ENCODE measurements at places on chromosomes 4 and X.
A peak's percentile ranks its signal among the peaks of the same experiment; 100 is the strongest.

DNA sequence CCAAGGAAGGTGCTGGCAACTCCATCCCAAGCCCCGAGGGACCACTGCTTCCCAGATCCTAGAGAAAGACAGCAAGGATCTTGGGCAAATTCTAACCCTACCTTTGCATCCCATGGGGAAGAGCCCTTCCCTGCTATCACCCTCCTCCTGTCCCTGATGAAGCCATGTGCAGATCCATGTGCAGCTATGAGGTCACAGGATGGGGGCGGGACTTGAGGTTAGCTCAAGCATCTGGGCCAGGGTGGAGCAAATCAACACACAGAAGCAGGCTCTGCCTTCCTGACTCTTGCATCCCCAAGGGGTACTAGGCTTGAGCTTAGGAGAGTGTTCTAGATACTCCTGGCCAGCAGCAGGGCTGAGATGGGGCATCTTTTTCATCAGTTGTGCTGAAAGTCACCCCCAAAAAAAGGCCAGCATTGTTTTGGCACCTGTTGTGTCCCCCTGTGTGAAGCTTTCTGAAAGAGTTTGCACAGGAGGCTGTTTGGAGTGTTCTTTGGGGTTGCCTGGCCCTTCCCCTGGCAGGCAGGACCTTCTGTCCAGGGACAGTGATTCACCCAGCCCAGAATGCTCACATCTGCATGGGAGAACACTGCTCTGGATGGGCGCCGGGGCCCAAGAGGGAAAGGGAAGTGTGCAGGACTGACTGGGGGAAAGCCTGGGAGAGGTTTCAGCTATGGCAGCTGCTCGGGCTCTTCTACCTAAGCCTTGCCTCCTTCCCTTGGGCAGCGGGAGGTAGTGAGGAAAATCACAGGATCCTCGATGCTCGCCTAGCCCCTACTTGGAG lies 50.8 kb downstream of the PRPS1 start:
- no peak for DNase-seq

DNA sequence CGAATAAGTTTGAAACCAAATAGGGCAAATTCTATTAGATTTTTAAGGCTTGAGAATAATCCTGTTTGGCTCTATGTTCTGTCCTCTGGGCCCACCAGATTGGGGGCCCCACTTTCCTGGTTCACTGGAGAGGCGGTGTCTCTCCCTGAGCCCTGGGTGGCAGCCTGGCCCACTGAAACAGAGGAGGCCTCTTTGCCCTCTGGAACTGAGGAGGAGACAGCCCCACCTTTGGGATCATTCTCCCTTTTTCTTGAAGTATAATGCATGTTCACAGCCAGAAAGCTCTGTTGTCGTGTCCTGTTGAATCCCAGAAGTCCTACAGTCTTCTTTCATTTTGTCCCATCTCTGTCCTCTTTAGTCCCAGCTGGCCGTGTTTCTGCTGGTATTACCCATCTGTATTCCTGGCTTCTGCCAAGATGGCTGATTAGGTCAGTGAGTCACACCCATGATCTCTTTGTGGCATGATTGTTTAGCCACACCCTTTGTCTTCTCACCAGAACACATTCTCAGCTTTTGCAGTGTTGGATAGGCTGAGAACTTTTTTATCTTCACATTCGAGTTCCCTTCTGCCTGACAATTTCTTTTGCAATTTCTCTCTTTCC lies 8.1 kb upstream of the TBC1D25 start:
- no peak for DNase-seq

- DNase-seq, result no peak
These were observed 344.1 kb downstream of the SH2D1A start for GRCh38 chrX:124690495-124690894.

GRCh38 chr4:54548831-54549460 lies 108.8 kb upstream of the KIT start:
- no peak for DNase-seq

DNA sequence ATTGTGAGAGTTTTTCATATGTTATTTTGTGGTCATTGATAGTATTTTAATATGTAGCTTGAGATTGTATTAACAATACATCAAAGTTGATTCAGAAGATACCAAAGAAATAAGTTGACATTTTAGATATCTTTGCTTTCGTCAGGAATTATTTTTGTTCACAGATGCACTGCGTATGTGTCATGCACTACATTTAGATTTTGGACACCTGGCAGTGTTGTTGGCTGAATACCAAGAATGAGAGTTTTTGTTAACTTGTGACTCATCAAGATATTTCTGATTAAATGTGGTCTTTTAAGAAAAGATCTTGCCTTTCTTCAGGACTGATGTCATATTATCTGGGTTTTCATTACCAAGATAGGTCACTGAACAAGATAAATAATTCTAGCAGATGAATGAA lies 633.4 kb downstream of the CENPC start:
- DNase-seq, result no peak

DNA sequence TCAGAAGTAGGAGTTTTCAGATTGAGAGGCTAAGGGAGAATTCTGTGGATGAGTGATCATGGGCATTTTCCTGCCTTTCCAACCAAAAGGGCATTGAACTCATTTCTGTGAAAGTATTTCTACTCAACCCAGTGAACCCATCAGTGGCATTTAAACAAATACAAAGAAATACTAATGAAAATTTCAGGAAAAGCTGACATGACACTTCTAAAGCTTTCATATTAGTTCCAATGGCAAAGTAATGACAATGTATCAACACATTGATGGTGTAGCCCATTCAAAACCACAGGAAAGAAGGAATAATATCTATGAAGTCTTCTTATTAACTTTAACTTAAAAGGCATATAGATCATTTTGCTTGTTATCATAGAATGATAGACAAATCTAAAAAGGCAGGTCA lies 183.5 kb upstream of the ANXA10 start:
- DNase-seq, result no peak

- DNase-seq, result peak; percentile 6
These were observed at the start of gene ENPEP for GRCh38 chr4:110475881-110476818. TSS of gene ENPEP (plus strand) at chr4:110476155. CDS start at chr4:110476415, 260 bp downstream.

- DNase-seq, result no peak
These were observed 105.6 kb upstream of the JADE1 start for GRCh38 chr4:128703948-128704347.

GRCh38 chrX:71549986-71550385 lies 17.1 kb downstream of the OGT start:
- no peak for DNase-seq

GRCh38 chr4:149409555-149409962 lies 406.1 kb downstream of the IQCM start:
- DNase-seq, result no peak

- no peak for DNase-seq
These were observed 950.9 kb upstream of the NDST4 start for GRCh38 chr4:116064331-116064730.

GRCh38 chrX:87736576-87736975 lies 219.0 kb downstream of the KLHL4 start:
- DNase-seq, result no peak

DNA sequence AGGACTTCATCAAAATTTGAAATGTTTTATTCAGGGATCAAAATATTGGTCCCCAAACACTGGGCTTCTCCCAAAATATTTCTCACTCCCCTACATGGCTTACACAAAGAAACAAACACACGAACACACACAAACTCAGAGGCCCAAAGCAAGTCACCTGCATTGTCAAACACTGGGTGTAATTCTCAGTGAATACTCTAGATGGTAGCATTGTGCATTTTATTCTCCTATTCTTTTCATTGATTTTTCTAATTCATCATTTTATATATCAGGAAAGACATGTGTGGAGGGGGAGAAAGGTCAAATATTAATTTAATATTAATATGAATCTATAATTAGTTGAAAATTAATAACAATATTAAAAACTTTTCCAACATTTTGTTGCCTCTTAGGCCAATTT lies 72.3 kb upstream of the TNMD start:
- DNase-seq, result no peak

GRCh38 chrX:108070891-108071290 lies 20.5 kb downstream of the PSMD10 start:
- no peak for DNase-seq

DNA sequence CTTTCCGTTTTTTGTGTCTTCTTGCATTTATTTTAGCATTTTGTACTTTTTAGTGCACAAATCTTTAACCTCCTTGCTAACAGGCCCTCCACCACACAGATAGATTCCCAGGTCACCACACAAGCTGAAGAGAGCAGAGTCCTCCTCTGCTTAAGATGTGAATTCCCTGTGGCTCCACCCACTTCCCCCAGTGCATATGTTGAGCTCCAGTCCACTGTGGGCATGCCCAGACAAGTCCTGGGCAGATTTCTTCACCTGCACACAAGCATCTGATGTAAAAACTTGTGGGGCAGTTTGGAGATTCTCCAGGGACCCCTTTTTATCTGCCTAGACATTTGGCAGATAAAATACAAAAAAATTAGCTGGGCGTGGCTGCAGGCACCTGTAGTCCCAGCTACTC lies 19.8 kb upstream of the PASD1 start:
- DNase-seq, result no peak

- no peak for DNase-seq
These were observed 34.6 kb downstream of the CPLX1 start for GRCh38 chr4:791252-791897.

- no peak for DNase-seq
These were observed 298.5 kb upstream of the BMP3 start for GRCh38 chr4:80732010-80732409.

GRCh38 chr4:61540944-61541343 lies 340.8 kb downstream of the ADGRL3 start:
- no peak for DNase-seq

GRCh38 chrX:19666950-19667349 lies 151.6 kb upstream of the MAP3K15 start:
- no peak for DNase-seq

DNA sequence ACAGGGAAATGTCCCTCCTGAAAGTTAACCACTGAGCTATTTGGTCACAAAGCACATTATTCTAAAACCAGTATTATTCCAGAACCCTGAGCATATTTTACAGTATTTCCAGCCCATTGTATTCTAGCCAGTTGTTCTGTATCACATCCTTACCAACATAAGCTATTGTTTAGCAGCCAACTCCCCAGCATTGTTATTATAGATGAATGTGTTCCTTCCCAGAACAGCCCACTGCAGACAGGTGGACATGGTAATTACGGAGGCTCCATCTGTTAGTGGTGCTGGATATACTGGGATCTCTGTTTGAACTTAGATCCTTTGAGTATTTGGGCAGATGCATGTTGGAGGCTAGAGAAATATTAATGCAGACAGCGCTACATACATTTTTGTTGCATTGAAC lies 126.1 kb downstream of the MGST2 start:
- DNase-seq, result no peak

DNA sequence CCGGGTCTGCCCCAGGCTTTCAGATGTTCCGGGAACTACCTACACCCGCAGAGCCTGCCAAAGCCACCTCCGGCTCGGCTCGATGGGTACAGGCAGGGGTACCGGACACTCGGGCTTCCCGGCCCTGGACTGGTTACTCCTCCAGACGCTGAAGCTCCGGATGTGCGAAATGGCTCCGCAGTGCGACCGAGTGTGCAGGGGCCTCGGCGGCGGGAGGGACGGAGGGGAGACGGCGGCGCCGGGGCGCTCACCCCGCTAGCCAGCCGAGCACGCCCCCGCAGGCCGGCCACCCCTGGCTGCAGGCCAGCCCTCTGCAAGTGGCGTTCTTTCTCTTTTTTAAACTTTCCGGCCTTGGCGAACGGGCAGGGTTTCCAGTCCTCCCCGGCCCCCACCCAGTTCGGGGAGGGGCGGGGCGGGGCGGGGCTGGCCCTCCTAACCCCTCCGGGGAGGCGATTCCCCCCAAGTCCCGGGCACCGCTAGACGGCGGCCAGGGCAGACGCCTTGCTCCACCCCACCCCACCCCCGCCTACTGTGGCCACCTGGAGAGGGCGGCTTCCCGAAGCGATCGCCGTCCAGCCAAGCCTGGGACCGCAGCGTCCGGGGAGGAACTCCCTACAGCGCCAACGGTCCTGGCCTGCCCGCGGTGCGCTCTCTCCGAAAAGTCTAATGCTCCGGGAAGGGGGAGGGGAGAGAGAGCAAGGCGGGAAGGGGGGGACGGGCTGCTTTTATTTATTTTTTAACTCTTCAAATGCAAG lies 7.5 kb downstream of the BCOR start:
- no peak for DNase-seq

- no peak for DNase-seq
These were observed 144.8 kb upstream of the RBPJ start for GRCh38 chr4:26175905-26176470.

DNA sequence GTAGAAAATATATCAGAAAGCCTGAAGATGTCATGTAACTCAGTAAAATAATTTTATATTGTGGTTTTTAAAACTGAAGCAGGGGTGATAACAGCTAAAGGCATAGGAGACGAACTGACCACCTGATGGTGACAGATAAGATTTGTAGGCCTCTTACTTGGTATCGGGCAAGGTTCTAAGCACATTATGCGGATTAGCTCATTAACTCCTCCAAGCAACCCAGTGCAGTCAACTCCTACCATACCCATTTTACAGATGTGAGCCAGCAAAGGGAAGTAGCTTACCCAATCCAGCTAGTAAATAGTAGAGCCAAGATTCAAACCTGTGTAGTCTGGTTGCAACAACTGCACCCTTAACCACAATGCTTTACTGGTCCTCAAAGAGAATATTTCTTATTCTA lies 62.1 kb downstream of the CC2D2A start:
- DNase-seq, result no peak

- DNase-seq, result no peak
These were observed 26.8 kb upstream of the MAGEA10 start for GRCh38 chrX:152165033-152165743.

DNA sequence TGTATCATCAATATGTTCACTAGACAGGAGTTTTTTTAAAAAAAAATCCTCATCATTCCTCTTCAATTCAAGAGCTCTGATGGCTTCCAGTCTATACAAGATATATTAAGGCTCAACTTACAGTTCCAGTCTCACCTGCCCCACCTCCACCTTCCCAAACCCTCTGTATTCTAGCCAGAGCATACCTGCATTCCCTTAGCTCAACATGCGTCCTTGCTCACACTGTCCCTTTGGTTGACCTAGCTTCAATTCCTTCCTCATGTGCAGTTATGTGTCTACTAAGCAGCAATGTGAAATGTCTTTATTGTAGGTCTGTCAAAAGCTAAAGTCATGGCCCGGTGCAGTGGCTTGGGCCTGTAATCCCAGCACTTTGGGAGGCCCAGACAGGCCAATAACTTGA lies 10.8 kb downstream of the DHX15 start:
- DNase-seq, result no peak

GRCh38 chr4:184647266-184648053 lies 1.8 kb downstream of the CASP3 start:
- no peak for DNase-seq

GRCh38 chr4:41257906-41258305 lies 1.2 kb downstream of the UCHL1 start:
- no peak for DNase-seq

- no peak for DNase-seq
These were observed 78.9 kb downstream of the IL21 start for GRCh38 chr4:122541996-122542395.

DNA sequence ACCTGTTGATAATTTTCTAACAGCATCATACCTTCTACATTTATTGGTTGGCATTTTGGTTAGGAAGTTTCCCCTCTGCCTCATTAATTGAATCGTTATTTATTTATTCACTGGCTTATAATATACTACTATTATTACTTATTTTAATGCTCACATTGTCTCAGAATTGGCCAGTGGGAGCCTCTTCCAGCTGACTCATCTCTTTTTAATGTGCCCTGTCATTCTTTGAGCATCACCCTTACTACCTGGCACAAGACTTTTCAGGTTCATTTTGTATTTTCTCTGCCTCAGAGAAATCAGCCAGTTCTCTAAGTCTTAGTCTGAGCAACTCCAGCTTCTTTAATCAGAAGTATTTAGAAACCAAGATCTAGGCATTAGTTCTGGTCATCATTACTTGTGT lies 60.3 kb upstream of the PRRG3 start:
- DNase-seq, result no peak
